Activated CD4-positive, alpha-beta T cell treated with anti-CD3 and anti-CD28 coated beads, Interleukin-2, amount 10 ng/mL, durations not matched to agents 7 days and 5 days (primary cell): ENCODE measurements at places on chromosomes 3 and 15. TPM values are rescaled to one million over a fixed set of nuclear protein-coding genes. Genes with fewer than 3 reads are reported as not detected.

Gene PLCH1
- total RNA-seq: 0.37 TPM

Gene P3H2
- not detected for total RNA-seq

Gene CCDC80
- total RNA-seq: not detected

Gene GUCA1C
- total RNA-seq: not detected

Gene NME9
- total RNA-seq: not detected

Gene GOLGA8G
- total RNA-seq: not detected

Gene CPN2
- total RNA-seq: not detected

Gene KATNBL1
- 40.8 TPM for total RNA-seq

Gene ALPK3
- total RNA-seq: 0.27 TPM

GRCh38 chr15:98000249-98001203 is 40.0 kb downstream of the ARRDC4 start:
- DNase-seq: no peak

GRCh38 chr3:152779653-152780052 is 55.3 kb upstream of the P2RY1 start:
- DNase-seq: no peak

- no peak for DNase-seq
Observed at GRCh38 chr15:74833376-74834107, 7.1 kb downstream of the CPLX3 start.

- no peak for DNase-seq
Observed at GRCh38 chr3:56491566-56491965, 23.3 kb upstream of the ERC2 start.

DNA sequence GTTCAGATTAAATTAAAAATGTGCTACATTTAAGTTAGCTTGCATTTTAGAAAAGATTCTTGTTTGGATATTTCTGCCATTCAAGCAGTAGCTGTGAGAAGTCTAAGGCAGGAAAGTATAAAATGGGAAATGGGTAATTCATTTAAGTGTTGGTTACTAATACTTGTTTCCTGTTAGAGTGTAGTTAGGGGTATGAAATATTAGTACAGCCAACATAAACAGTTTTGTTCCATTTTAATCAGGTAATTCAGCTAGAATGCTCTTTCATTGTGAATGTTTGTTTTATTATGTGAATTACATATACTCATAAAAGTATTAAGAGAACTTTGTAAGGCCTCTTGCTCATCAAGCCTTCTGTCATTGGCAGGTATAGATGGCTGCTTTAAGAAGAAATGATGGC is 19.9 kb downstream of the TATDN2 start:
- DNase-seq: no peak

DNA sequence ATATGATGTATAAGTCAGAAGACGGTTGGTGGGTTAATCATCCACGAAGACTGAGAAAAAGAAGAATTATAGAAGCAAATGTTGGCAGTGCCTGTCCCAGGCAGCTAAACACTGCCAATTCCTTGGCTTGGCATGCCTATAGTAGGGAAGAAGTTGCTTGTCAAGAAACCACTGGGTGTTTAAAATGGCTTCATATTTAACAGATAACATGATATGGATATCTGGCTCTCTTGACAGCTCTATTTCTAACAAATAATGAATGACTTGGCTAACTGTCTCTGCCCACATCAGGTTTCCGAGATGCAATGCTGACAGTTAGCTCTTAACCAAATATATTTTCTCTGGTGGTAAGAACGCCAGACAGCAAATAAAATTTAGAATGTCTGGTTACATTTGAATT is 341.7 kb upstream of the KCNMB2 start:
- no peak for DNase-seq

GRCh38 chr15:99818872-99819271 is 85.6 kb upstream of the LYSMD4 start:
- no peak for DNase-seq

GRCh38 chr15:33059184-33059583 is 135.3 kb downstream of the FMN1 start:
- DNase-seq: no peak

DNA sequence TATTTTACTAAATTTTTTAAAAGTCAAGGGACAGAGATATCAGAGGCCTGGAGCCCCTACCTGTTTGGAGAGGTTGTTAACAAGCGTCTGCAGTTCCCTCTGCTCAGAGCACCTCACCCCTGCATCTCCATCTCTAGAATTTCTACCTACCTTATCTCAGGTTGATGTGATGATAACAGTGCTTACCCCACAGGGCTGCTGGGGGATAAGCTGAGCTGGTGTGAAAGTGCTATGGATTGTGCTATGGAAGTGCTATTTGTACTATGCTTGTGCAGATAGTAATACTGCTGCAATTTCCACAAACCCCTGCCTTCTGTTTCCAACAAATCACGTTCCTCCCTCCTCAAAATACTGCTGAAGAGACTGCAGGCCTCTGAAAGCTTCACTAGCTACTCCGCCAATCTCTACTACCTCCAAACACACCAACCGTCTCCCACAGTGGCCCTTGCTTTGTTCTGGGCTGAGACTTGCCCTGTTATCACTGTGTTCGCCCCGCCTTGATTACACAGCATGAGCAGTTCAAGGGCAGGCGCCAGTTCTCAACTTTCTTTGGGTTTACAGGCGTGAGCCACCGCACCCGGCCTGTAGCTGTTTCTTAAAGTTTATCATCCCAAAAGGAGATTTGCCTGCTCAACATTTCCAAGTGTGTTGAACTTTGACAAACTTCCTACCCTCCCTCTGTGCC is 28.4 kb upstream of the PARL start:
- DNase-seq: no peak

DNA sequence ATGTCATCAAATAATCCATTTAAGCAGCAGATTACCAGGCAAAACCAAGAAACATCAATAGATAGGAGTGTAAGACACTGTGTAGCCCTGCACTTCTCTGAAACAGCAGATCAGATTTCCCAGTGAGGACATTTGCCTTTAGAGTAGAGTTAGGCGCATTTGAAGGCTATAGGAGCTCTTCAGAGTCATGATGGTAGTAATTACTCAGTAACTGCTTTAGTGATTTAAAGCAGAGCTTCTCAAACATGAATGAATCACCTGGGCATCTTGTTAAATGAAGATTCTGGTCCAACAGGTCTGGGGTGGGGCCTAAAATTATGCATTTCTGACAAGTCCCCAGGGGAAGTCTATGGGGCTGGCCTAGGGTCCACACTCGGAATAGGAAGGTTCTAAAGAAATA is 36.9 kb downstream of the THRB start:
- DNase-seq: no peak

GRCh38 chr3:155420881-155421486 is 127.5 kb upstream of the STRIT1 start:
- no peak for DNase-seq

DNA sequence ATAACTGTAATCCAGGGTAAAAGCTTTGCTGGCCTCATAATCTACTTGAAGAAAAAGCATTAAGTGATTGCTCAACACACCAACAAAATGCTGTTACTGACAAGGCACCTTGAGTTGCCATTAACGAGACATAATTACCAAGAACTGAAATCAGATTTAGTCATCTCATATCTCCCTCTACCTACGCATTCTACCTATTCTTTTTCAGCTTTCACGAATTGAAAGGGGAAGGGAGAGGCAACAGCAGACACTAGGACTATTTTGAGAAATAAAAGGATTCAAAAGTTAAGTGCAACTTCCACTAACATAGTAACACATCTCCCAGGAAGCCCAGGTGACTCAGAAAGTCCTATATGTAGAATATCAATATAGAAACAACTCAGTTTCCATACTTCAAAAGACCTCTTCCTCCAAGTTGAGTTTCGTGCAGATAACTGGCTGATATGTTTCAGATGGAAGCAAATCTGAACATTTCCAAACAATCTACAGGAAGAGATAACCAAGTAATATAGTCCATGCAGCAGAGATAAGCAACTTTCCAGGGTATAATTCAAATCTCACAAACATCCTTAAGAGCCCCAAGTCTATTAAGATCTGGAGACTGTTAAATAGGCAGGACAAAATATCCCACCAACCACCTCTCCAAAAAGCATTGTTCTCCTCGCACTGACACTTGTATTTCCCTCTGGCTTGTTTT is 1.9 kb downstream of the OSBPL10 start:
- DNase-seq: no peak

DNA sequence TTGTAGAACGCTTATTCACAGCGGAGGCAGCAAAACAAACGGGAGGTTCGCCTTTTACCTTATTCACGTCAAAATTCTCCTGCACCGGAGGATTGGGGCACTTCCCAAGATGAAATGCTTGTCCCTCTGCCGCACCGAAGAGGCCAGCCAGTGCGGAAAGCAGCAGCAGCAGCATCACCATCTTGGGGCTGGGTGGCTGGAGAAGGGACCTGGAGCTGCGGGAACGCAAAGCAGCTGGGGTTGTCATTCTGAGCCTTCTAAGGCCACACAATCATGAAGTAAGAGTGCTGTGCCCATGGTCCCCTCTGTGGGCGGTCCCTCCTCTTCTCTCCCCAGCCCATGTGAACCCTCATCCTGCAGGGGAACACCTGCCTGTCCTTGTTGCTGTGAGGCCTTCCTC is 4.5 kb downstream of the APOD start:
- no peak for DNase-seq

- DNase-seq: no peak
Observed at GRCh38 chr3:190532731-190533203, 18.9 kb downstream of the IL1RAP start.

- no peak for DNase-seq
Observed at GRCh38 chr3:133354721-133355120, 45.1 kb upstream of the BFSP2 start.

- no peak for DNase-seq
Observed at GRCh38 chr3:111603679-111604078, 8.5 kb upstream of the ZBED2 start.

- DNase-seq: no peak
Observed at GRCh38 chr15:70748281-70748747, 15.0 kb downstream of the UACA start.

DNA sequence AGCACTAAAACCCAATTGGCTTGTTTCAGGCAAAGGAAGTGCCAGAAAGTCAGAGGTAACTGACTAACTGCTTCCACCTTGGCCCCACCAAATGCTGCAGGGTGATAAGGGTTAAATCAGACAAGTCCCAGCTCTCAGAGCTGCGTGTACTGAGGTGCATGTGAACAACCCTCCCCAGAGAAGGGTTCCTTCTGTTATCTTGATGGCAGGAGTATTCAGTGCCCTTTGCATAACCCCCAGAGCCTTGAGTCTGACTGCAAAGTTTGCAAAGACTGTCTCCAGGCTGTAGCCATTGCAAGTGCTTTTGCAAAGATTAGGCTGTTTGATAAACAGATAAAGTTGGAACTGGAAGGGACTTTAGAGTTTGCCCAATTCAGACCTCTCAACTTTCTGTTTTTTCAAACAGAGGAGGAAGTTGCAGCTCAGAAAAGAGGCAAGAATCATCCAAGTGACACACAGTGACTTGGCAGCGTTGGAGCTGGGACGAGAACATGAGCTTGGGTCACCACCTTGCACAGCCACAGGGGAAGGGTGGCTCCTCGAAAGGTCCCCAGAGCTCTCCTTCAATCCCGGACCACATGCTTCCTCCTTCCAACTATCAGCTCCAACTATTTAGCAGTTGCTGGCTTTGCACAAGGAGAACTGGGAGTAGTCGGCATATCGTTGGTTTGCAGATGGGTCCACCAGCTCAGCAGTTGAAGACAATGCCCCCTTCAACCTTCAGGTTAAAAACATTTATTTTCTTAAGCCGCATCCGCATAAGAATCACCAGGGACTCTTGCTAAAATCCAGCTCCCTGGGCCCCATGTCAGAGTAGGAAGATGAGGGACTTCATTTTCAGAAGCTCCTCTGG is 224.8 kb upstream of the HES1 start:
- DNase-seq: no peak

GRCh38 chr3:94548581-94549316 is 485.9 kb downstream of the NSUN3 start:
- no peak for DNase-seq

GRCh38 chr3:184601576-184602371 is 40.2 kb downstream of the EPHB3 start:
- DNase-seq: no peak

GRCh38 chr15:77475898-77476297 is 55.2 kb downstream of the HMG20A start:
- DNase-seq: no peak

DNA sequence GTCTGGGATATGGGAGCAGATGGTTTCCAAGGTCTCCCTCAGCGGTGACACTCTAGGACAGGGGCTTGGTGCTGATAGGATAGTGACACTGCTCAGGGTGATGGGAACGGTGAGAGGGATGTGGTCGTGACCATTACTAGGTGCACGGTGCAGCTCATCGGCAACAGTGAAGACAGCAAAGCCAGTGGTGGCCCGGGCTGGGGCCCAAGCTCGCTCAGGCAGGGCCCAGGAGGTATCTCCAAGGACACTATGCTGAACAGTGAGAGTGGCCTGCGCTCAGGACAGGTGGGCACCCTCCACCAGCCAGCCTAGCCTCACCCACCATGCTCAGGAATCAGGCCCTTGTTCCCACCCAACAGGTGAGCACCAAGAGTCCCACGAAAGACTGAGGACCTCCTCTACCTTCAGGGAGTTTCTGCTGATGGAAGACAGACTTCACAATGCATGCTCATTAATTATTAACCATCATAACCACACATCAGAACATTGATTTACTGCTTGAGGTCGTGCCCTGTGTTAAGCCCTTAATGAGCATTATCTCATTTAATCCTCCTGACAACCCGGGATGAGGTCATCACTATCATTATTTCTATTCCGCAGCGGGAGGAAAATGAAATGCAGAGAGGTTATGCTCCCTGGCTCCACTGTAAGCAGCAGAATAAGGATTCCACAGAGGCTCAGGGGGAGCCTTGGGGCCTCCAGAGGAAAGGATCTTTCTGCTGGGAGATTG is 269.4 kb downstream of the UACA start:
- DNase-seq: no peak

GRCh38 chr3:165754219-165755007 is 82.8 kb downstream of the BCHE start:
- no peak for DNase-seq

- no peak for DNase-seq
Observed at GRCh38 chr3:183193762-183194689, 31.5 kb upstream of the LAMP3 start.

DNA sequence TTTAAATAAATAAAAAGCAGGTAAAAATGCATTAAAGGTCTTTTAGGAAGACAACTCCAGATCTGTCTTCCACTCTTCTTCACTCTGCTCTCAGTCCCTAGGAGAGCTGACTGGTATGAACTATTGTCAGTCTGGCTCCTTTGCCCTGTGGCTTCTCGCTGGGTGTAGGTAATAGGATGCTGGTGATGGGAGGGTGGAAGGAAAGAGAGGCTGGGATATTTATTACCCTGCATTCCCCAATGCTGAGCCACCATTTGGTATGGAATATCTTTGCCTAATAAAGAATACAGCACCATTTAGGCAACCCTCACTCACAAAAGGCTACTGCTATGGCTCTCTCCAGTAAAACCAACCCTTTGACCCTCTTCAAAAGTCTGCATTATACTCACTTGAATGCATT is 326.9 kb downstream of the CNTN3 start:
- no peak for DNase-seq

GRCh38 chr3:89783341-89783927 is 676.0 kb downstream of the EPHA3 start:
- no peak for DNase-seq
